Uterus (tissue), 4 donors: ENCODE measurements at places on chromosomes 4 and X. TPM values are rescaled to one million over a fixed set of nuclear protein-coding genes. Genes with fewer than 3 reads are reported as not detected.

SHROOM4 gene
- 18.8 TPM for total RNA-seq

HTR2C gene
- total RNA-seq = not detected

TBC1D8B gene
- total RNA-seq = 5.3 TPM

ZNF157 gene
- total RNA-seq = not detected

HELT gene
- not detected for total RNA-seq

STPG2 gene
- total RNA-seq = 0.26 TPM

PLK4 gene
- total RNA-seq = not detected

NSUN7 gene
- total RNA-seq = 12.2 TPM

CPLX1 gene
- 0.88 TPM for total RNA-seq

SRPX gene
- total RNA-seq = 91.2 TPM

COX7B gene
- 213 TPM for total RNA-seq

XAGE2 gene
- not detected for total RNA-seq

FATE1 gene
- total RNA-seq = not detected

SERTM2 gene
- 12.6 TPM for total RNA-seq

ADH1B gene
- 684 TPM for total RNA-seq

CTAG1A gene
- not detected for total RNA-seq
